ENCODE measurements at places on chromosomes 3 and 15.

DNA sequence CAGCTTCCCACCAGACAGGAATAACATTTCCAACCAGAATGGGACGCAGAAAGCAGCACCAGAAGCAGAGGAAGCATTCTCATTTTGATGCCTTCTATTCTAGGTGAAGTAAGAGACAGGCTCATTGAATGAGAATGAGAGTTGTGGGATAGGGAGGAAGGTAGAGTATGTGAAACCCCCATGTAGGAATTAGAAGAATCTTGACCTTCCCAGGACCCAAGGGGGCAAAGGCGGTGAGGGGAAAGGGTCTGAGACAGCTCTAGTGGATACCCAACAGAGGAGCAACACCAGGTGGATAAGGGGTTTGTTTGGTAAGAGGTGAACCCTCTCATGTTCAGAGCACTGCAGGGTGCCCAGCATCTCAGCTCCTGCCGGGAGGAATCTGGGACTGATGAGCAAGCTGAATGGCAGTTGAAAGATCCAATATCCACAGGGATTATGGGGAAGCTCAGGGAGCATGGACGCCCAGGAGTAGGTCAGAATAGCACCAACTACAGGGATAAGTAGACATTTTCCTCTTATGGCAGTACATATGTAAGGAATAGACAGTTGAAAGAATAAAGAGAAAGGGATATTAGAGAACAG, 77.0 kb downstream of the PLCL2 start:
- H3K4me3 ChIP-seq = no peak overlapping the region
- no peak for DNase-seq
- no peaks in the 10 kb centered on the region for H3K4me1 ChIP-seq
- H3K36me3 ChIP-seq = peaks cover under 1% of the 10 kb centered on the region

DNA sequence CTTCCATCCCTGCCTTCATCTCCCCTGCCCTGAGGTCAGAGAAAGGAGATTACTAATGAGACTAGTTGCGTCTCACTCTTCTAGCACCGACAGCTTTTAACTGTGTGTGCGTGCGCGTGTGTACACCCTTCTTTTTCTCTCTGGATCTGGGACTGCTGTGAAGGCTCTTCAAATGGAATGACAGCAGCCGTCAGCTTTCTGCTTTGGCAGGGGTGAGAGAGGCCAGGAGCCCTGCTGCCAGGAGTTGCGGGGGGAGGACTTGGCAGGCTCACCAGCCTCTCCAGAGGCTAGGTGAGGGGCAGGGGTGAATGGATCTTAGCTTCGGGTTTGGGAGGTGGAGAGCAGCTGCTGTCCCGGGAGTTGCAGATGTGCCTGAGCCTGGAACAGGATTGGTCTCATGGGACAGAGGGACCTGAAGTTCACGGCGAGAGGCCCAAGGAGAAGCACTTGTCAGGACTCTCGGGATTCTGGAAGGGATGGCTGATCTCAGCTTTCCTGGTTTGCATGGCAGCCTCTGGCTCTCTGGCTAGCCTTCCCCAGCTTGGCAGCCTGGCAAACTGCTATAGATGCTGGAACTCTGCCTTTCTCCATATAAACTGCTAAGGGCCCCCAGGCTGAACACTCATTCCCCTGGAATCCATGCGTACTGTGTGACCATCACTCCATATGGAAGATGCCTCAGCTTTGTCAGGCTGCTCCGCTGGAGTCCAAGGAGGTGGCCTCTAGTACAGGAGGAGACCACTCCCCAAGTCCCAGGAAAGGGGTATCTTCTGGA, 16.6 kb downstream of the TEX264 start:
- no peak overlapping the region for H3K4me3 ChIP-seq
- peaks cover 14% of the 10 kb centered on the region for H3K27me3 ChIP-seq
- peaks cover 28% of the 10 kb centered on the region for H3K4me1 ChIP-seq
- no peak for DNase-seq
- peaks cover 23% of the 10 kb centered on the region for H3K36me3 ChIP-seq

- no peak overlapping the region for H3K27ac ChIP-seq
- H3K36me3 ChIP-seq = no peaks in the 10 kb centered on the region
- no peak overlapping the region for H3K4me3 ChIP-seq
- peaks cover 1% of the 10 kb centered on the region for H3K27me3 ChIP-seq
- DNase-seq = no peak
- no peaks in the 10 kb centered on the region for H3K4me1 ChIP-seq
Measured at GRCh38 chr15:49823987-49824774, 203.3 kb downstream of the DTWD1 start.

DNA sequence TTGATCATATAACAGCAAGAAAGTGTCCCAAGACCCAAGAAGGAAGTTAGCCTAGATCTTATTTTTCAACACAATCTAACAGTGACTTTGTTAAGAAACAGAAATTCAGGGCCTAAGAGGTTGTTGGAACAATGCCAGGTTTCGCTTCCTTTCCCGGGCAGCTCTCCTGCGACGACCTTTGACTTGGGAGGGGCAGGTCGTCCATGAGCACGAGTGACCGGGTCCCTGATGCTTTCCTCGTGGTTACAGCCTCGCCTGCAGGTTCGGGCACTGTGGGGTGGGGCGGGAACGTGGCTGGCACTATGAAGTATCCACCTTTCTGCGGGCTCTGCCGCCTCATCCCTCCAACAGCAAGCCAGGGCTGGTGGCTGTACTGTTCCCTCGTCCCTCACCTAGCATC, 90.1 kb upstream of the RGMA start:
- H3K27ac ChIP-seq = no peak overlapping the region
- H3K4me3 ChIP-seq = no peak overlapping the region
- no peak for DNase-seq
- H3K4me1 ChIP-seq = peaks cover 44% of the 10 kb centered on the region

DNA sequence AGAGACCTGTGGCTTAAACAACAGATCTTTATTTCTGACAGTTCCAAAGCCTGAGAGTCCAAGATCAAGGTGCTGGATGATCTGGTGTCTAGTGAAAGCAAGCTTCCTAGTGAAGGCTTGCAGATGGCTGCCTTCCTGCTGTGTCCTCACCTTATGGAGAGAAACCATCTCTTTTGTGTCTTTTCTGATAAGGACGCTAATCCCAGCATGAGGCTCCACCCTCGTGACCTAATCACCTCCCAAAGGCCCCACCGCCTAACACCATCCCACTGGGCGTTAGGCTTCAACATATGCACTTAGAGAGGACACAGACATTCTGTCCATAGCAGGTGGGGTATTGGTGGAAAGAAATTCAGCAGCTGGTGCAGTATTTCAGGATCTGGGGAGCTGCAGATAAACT, 19.8 kb upstream of the LYSMD4 start:
- peaks cover 14% of the 10 kb centered on the region for H3K27me3 ChIP-seq
- no peaks in the 10 kb centered on the region for H3K36me3 ChIP-seq
- H3K4me1 ChIP-seq = peaks cover 9% of the 10 kb centered on the region
- no peak for DNase-seq
- no peak overlapping the region for H3K4me3 ChIP-seq

GRCh38 chr15:59998950-59999611, 5.0 kb upstream of the FOXB1 start:
- H3K36me3 ChIP-seq = no peaks in the 10 kb centered on the region
- H3K27me3 ChIP-seq = peaks cover 11% of the 10 kb centered on the region
- no peak overlapping the region for H3K27ac ChIP-seq
- no peak for DNase-seq
- peak overlapping the region; percentile 87 for H3K4me3 ChIP-seq
- H3K4me1 ChIP-seq = peaks cover 71% of the 10 kb centered on the region

- peak overlapping the region; percentile 48 for H3K27ac ChIP-seq
- H3K4me3 ChIP-seq = no peak overlapping the region
- peaks cover 1% of the 10 kb centered on the region for H3K27me3 ChIP-seq
Measured at GRCh38 chr15:99631255-99631654, 65.5 kb downstream of the MEF2A start.

DNA sequence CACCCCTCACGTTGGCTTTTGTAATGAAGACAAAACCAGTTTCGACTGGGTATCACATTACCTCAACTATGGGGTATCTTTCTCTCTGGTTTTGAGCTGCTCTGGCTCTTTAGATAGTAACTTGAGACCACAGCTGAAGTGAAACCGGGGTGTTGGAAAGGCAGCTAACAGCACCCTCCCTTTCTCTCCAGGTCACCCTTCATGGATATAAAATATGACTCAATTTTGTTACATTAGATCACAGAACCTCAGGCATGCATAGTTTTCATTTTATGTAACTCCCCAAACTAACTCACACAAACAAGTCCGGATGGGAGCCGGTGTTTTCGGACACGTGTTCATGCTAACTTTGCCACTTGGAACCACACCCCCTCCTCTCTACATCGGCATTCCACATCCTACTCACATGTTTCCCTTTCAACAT, 90.7 kb downstream of the NR2F2 start:
- DNase-seq = no peak
- no peak overlapping the region for H3K27ac ChIP-seq
- no peaks in the 10 kb centered on the region for H3K36me3 ChIP-seq
- no peak overlapping the region for H3K4me3 ChIP-seq

DNA sequence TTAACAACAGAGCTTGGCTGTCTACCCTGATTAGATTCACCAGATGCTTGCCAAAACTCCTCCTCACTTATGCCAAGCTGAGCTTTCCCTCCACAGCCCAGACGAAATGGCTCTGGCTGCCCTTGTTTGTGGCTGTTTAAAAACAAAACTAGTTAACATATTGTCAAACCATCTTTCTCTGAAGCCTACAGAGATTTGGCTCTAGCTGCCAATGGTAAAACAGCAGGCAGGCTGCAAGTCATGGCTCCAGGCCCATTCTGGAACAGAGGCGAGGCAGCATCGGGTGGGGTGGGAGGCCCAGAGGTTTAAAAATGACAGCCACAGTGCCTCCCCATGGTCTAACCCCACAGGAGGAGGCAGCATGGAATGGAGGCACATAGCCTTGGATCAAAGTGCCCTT, 75.9 kb downstream of the SCN5A start:
- no peak for DNase-seq
- peaks cover 3% of the 10 kb centered on the region for H3K4me1 ChIP-seq
- H3K36me3 ChIP-seq = no peaks in the 10 kb centered on the region

- H3K36me3 ChIP-seq = peaks cover 21% of the 10 kb centered on the region
- no peak overlapping the region for H3K27ac ChIP-seq
- no peak overlapping the region for H3K4me3 ChIP-seq
- no peak for DNase-seq
Measured at GRCh38 chr3:171606151-171606751, 146.0 kb upstream of the TNIK start.

- no peak for DNase-seq
- no peak overlapping the region for H3K27ac ChIP-seq
- no peak overlapping the region for H3K4me3 ChIP-seq
- peaks cover 3% of the 10 kb centered on the region for H3K27me3 ChIP-seq
- H3K36me3 ChIP-seq = no peaks in the 10 kb centered on the region
Measured at GRCh38 chr15:89732451-89733172, 18.4 kb downstream of the MESP1 start.

DNA sequence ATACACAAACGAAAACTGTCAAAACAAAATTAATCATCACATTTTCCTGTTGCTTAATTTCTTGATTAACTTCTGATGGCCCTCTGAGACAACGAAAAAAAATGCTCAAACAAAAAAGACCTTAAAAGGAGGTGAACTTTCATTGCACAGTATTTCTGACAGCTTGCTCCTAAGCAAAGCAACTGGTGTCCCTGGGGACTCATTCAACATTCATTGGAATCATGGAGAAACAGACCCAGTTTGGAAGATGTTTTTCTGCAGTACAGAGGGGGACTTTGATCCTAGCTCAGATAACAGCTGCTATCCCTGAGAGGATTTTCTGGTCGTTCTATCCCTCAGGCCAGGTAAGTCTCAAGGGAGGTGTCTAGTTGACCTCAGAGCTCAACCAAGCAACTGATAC, 378.7 kb upstream of the ATP11B start:
- H3K4me1 ChIP-seq = peaks cover 19% of the 10 kb centered on the region
- H3K4me3 ChIP-seq = no peak overlapping the region
- no peaks in the 10 kb centered on the region for H3K27me3 ChIP-seq

DNA sequence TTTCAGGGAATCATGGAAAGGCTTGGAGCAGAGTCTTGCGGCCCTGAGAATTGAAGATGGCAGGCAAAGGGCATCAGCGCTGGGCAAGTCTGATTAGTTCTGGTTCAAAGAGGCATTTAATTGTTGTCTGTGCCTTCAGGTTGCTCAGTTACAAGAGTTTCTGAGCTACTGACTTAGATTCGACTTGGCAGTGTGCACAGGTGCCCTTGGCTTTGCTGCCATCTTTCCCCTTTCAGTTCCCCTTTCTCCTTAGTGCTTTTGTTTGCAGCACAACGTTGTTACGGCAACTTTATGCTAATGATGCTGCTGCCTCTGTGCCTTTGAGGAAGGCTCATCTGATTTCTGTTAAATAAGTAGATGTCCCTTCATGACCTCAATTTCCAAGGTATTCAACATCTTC, 12.5 kb downstream of the P2RY14 start:
- DNase-seq = no peak
- no peaks in the 10 kb centered on the region for H3K36me3 ChIP-seq
- no peak overlapping the region for H3K27ac ChIP-seq
- peaks cover 9% of the 10 kb centered on the region for H3K4me1 ChIP-seq
- no peak overlapping the region for H3K4me3 ChIP-seq
- H3K27me3 ChIP-seq = peaks cover 2% of the 10 kb centered on the region

GRCh38 chr15:61195116-61196002, 33.7 kb downstream of the RORA start:
- H3K4me1 ChIP-seq = peaks cover 20% of the 10 kb centered on the region
- peaks cover 2% of the 10 kb centered on the region for H3K27me3 ChIP-seq
- peak; percentile 26 for DNase-seq
- H3K27ac ChIP-seq = no peak overlapping the region

GRCh38 chr3:188034989-188035388, 119.0 kb upstream of the LPP start:
- H3K4me3 ChIP-seq = no peak overlapping the region
- no peaks in the 10 kb centered on the region for H3K27me3 ChIP-seq
- H3K36me3 ChIP-seq = no peaks in the 10 kb centered on the region
- no peak overlapping the region for H3K27ac ChIP-seq
- H3K4me1 ChIP-seq = peaks cover 10% of the 10 kb centered on the region
- no peak for DNase-seq

DNA sequence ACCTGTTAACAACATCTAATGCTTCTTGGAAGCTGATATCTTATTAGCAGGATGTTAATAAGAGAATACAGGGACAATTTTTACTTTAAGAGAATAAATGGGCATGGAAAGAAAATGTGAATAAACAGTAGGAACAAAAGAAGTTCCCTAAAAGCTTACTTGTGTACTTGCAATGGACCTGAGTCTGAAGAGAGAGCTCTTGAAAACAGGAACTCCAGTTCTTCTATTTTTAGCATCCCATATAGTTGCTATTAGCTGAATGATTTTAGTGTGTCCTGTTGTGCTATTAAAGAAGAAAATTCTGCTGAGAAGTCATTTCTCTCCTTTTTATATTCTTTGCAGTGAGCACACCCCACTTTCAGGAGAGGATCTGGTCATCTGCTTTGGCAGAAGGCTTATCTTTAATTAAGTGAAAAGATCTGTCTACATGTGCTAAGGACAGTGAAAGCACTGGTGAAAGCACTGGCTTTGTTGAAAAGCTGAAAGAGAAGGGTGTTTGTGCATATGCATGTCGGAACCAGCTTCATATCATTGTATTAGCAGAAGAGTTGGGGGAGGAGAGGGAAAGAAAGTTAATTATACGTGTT, 1.4 kb upstream of the ST3GAL6 start:
- no peaks in the 10 kb centered on the region for H3K36me3 ChIP-seq
- H3K4me3 ChIP-seq = no peak overlapping the region
- no peak overlapping the region for H3K27ac ChIP-seq

Measured in endothelial cell (in vitro differentiated cells).